ENCODE measurements at places on chromosomes 1 and 21.

GRCh38 chr1:41915786-41916571, 2.7 kb downstream of the HIVEP3 start:
- DNase-seq, result no peak

DNA sequence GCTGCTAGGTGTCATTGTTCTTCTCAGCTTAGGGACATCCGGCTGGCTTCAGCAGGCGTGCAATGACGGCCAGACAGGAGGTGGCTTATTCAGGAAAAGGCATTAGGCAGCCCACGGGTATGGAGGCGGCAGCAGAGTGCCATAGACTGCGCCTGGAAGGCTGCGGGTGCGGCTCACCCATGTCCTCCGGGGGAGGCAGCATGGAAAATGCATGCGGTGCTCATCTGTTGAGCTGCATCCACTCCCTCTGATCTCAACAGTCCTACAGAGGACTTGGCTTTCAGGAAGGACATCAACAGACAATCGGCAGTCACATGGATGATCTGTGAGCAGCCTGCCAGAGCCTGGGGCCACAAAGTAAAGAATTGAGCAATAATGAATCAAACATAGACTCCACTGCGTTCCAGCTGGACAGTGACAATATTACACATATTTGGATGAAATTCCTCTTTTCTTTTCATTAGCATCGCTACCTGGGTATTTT, 42.9 kb downstream of the UMODL1 start:
- no peak for DNase-seq

DNA sequence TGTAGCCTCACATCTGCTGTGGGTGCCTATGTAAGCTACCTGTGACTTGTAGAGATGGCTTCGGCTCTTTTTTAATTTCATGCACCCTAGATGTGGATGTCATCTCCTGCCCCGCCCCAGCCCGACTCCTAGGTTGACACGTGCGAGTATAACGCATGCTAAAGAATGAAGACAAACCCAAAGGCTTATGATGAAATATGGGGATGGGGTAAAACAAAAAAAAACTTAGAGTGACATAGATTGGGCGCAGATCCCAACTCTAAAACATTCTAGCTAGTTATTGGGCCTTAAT, 613 bp upstream of the ERO1B start:
- no peak for DNase-seq

DNA sequence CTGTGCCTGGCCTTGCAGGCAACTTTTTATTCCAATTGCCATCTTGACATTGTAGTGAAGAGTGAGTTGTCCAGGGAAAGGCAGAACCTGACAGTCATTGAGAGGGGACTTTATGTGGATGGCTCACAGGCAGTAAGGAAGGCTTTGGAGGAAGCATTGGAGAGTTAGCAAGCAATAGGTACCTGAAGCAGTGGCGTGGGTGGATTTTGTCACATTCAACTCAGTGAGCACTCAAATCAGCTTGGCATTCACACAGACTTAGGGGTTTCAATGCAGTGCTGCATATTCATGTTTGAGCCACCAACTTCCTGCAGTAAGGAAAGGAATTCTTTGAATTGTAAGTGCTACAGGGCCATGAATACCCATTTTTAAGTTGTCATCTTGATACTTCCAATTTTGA, 69.0 kb downstream of the AK4 start:
- no peak for DNase-seq

GRCh38 chr1:67748630-67749029, 63.6 kb downstream of the GADD45A start:
- no peak for DNase-seq
